K562 (cell line): ENCODE measurements at places on chromosomes 1 and 21.

GRCh38 chr1:189212606-189213005 is 1265.1 kb downstream of the BRINP3 start:
- DNase-seq = no peak

- DNase-seq = no peak
Observed at GRCh38 chr1:215043401-215043800, 39.1 kb upstream of the KCNK2 start.

- DNase-seq = no peak
Observed at GRCh38 chr1:64121766-64122385, 81.5 kb upstream of the UBE2U start.

- no peak for DNase-seq
Observed at GRCh38 chr1:52345252-52345651, 20.8 kb downstream of the CC2D1B start.

GRCh38 chr1:8016895-8017241 is 9.2 kb downstream of the ERRFI1 start:
- no peak for DNase-seq

- DNase-seq = no peak
Observed at GRCh38 chr1:77288275-77288674, 6.5 kb downstream of the AK5 start.

- DNase-seq = no peak
Observed at GRCh38 chr21:39332175-39332574, 16.7 kb downstream of the HMGN1 start.

GRCh38 chr1:116891396-116892079 is 18.2 kb upstream of the PTGFRN start:
- DNase-seq = no peak

DNA sequence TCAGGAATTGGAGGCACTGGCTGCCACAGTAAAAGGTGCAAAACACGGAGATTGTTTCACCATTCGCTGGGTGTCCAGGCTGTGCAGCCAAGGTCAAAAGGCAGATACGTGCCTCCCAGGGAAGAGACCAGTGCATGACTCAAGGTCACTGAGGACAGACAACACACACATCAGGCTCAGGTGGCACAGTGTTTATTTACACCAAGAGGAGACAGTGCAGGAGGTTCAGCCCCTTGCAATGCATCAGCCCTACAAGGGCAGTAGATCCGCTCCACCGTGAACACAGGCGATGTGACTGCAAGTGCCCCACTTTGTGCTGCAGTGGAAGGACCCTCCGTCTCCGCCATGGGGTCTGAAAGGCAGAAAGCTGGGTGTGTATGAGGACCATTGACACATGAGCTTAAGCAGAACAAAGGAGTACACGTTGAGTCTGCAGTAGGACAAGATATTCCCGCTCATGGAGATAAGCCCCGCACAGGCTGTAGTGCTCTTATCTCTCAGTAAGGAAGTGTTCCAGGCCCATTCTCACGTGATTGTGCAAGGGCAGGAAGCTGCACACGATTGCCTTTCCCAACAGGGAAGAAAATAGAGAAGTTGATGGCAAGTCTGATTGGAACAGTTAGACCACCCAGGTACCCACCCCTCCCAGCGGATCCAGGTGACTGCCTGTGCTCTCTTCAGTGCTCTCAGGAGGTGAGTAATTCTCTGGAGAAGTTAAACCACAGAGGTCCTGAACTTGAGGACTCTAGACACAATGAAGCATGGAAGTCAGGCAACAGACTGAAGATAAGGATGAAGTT is 37.5 kb upstream of the QSOX1 start:
- DNase-seq = no peak

DNA sequence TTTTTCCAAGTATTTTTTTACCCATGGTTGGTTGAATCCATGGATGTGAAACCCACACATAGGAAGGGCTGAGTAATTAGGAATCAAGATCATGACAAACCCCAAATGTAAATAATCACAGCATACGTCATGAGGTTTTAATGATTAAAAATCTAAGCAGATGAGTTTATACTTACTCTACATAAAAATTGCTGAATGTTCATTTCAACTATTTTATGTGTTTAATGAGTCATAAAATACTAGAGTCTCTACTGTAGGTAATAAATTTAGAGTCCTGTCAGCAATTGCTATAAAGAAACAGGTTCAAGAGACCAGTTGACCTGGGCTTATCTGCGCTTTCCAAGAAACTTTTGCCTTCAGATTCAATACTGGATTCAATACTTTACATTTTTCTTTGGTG is 18.2 kb downstream of the CTH start:
- no peak for DNase-seq

DNA sequence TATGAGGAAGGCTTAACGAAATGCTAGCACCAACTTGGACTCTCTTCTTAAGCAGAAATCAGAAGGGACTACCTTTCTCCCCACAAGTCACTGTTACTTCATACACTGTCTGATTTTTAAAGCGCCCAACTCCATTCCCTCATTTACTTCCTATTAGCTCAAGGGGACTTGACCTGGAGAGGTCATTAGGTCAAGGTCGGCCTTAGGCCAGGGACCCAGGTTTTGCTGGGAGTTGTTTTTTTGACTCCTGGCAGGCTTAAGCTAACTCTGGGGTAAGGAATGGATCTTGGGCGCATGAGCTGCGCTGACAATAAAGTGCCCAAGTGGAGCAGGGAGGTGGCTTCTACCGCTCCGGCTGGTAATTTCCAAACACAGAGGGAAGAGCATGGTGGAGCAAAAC is 16.8 kb downstream of the ADAR start:
- no peak for DNase-seq

DNA sequence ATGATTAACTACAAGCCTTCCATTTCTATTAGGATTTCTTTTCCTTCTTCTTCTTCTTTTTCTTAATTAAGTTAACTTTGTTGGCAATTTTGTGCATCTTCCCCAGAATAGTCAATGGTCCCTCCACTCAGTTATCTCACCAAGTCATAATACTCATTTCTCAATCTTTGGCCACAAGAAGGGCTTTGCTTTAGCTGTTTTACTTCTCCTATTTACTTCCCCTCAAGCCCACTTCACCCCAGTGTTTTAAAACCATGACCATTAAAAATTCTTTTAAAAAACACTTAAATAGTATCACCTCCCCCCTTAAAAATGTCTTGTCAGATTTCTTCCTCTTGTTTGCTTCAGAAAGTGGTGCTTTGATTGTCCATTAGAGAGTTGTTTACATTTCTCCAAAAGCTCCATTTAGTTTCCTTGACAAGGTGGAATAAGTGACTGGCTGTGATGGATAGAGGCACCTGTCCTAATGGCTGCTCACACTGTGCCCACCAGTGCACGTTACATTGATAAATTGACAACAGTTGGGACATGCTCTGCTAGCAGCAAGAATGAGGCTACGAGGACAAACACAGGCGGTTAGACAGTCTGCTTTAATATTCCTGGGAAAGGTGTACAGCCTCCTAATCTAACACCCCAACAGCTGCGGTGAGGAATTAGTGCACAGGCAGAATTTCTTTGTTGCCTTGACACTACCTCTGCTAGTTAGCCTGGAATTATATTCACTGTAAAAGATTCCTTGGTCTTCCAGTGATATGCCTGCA is 354.7 kb downstream of the LMO4 start:
- no peak for DNase-seq

GRCh38 chr21:37204580-37204979 is 62.6 kb downstream of the VPS26C start:
- no peak for DNase-seq

GRCh38 chr1:111062081-111062480 is 77.8 kb downstream of the DRAM2 start:
- no peak for DNase-seq

DNA sequence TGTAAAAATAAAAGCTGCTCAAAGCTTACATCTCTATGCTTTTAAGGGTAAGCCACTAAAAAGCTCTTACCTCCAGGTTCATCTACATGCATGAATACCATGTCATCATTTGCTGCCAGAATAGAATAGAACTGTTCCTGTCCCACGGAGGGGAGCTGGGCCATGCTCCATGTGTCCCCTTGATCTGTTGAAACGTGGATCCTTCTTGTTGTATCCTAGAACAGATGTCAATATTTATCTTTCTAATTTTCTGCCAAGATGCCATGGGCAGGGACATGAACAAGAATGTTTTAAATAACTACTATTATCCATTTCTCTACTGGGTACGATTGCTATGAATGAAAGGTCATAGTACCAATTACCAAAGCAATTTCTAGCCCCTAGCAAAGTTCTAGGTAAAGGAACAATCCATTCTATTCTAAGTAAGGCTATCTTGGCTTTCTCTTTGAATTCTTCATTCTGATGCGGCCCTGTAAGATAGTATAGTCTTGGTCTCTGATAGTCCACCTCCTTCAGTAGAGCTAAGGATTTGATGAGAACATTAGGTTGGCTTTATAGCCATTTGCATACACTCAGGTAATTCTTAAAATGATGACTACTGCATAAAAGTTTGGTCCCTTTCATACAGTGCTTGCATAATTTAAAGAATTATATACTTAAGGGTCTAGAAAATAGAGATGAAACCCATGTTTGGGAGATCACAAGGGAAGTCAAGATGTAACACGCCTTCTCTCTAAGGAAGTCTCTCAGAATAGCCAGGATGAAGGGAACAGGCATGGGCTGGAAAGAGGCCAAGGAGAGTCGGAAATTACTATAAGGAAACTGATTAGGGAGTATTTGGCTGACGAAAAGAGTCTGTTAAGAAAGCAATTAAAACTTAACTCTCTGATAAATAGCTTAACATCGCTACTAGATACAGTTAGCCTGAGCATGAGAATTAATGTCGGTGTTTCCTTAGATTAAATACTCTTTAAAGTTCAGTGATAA is 35.4 kb upstream of the MYBPHL start:
- no peak for DNase-seq

GRCh38 chr1:23196627-23197328 is 20.5 kb downstream of the HTR1D start:
- DNase-seq = no peak

DNA sequence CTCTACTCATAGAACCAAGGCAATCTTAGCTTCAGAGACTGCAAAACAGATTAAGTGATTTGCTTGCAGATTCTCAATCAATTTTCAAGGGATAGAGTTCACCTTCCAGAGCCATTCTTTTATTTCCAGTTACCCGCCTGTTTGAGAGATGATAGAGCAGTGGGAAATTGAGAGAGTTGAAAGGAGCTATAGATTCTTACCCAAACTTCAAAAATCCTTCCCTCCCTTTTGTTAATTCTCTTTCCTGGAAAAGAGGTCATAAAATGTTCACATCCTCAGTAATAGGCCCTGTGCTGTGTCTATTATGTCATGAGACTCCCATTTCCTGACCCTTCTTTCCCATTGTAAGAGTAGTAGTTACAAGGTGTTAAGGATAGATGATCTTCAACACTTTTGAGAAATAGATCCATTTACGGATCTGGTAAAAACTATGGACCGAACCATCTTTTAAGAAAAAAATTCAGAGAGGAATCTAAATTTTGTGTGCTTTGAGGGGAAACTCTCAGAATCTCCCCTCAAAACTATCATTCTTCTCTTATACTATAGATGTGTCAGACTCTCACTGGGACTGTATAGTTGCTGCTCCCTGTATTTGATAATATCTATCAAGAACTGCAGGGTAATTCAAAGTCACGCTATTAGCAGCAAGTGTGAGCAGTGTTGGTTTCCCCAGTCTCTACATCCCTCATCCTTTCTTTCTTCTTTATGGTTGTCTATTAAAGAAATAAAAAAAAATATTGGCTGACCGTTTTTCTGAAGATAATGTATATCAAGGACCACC is 8.0 kb downstream of the RGS4 start:
- no peak for DNase-seq

DNA sequence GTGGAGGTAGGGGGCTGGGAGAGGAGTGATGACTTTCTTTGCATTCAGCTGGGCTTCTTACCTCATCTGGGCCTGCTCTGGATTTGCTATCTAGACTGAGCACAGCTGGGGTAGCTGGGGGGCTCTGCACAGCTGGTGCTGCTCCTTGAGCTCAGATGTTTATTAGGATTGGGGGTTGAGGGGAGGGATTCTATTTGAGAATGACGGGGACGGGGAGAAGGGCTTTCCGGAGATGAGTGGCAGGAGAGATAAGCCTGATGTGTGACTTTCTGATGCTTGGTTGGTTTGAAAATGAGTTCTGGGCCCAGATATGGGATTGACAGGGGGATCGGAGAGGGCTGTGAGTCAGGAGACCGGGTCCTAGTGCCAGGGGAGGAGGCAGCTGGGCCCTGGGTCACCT is 146.1 kb upstream of the CSF3R start:
- peak; percentile 22 for DNase-seq

DNA sequence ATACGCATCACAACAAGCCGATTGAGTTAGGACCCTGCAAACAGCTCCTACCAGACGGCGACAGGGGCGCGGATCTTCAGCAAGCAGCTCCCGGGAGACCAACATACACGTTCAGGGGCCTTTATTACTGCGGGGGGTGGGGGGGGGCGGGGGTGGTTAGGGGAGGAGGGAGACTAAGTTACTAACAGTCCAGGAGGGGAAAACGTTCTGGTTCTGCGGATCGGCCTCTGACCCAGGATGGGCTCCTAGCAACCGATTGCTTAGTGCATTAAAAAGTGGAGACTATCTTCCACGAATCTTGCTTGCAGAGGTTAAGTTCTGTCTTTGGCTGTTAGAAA is 162.0 kb downstream of the RUNX1 start:
- peak; percentile 41 for DNase-seq

DNA sequence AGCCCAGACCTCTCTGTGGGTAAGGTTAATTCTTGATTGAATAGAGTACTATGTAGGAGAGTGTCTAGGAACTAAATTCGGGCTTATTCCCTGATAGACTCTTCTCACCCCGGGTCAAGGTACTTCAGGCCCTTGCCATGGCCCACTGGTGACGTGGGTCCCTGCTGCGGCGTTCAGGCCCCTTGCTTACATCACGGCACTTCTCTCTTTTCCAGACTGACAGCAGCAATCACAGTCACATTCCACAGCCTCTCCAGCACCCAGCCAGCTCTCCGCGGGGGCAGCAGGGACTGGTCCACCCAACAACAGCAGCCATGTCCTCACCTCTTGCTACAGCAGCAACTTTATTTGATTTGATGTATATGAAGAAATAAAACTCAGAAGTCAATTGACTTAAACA is 401.2 kb upstream of the VAMP3 start:
- no peak for DNase-seq

DNA sequence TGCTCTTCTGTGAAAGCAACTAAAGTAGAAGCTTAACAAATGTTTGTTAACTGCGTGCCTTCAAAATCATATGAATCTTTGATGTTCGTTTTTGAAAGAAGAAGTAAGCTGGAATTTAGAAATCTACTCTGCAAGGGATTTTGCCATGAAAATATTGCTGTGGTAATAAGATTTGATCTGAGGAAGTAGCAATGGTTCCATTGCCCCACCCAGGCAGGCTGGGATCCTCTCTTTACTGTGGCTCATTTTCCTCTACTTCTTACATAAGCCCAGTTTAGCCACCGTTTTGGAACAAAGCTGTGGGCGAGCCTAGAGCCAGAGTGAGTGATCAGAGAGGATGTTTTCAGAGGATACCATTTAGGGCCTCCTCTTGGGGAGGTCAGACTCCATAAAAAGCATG is 20.3 kb upstream of the PTGFRN start:
- DNase-seq = no peak

GRCh38 chr21:37509802-37510393 is 143.3 kb downstream of the DYRK1A start:
- DNase-seq = peak; percentile 35

DNA sequence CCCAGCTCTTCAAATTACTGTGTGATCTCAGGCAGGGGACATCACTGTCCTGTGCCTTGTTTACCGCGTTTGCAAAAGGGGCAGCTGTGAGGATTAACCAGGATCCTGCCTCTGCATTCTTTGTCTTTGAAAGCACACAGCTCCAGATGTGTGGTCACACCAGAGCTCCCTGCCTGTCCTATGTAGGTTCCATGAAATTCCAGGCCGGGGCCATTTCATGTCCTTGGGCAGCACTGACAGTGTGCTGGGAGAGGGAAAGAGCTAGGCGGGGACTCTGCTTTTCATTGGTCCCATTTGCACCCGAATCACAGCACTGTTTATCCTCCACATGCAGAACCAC is 42.2 kb upstream of the SELENON start:
- no peak for DNase-seq
